ENCODE measurements at places on chromosomes 3 and 15.

- no peak for DNase-seq
Measured at GRCh38 chr3:166110102-166110501, 272.9 kb upstream of the BCHE start.

DNA sequence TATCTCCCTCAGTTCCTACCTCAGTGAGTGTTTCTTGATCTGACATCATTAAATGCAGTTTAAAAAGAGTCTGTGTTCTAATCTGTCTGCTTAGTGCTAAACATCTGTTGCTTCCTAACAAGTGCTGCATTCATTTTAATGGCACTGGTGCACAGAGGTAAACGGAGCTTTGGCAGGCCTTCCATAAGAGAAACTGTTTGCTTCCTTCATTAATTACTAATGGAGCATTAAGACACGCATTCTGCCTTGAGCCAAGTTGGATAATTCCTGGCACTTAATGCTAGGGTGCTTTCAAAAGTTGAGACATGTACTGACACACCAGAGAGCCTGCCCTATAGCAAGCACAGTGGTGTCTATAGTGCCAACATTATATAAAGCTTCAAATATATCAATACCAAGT lies 34.7 kb downstream of the SCG5 start:
- no peak for DNase-seq

GRCh38 chr3:122893754-122894668 lies 99.1 kb downstream of the SLC49A4 start:
- no peak for DNase-seq

DNA sequence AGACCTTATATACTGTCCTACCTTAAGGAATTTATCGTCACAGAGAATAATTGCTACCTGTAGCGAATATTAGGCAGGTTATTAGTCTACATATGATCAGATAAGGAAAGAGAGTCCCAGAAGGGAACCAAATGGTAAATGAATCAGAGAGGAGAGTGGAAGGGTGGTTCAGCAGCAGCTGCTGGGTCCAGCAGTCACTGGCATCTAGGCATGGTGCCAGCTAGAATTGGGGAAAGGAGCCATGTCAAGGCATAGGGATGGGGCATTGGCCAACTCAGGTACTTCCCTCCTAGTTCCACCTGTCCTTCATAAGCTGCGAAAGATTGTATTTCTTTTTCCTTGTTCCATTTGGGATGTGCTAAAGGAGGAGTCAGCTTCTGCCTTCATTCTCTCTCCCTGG lies 23.4 kb downstream of the HACD3 start:
- DNase-seq: no peak

- DNase-seq: no peak
Measured at GRCh38 chr3:183161552-183162336, 790 bp downstream of the LAMP3 start.
